ENCODE measurements at places on chromosomes 5 and 9.

DNA sequence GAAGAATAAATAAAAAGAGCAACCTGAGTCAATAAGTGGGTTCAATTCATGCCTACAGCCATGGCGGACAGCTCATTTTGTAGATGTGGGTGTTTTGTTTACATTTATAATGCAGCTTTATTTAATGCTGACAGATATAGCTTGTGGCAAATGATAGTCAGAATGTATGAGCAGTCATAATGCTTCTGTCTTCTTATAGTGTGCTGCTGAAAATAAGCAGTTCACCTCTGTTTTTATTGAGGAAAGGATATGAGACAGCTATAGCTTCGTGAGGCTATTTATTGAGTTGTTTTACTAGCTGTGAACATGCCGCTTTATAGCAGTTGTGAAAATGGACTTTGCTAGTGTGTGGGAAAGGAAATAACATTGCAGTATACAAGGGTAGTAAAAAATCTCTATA lies 147.4 kb downstream of the PBX3 start:
- DNase-seq, result no peak

GRCh38 chr5:54385994-54386393 lies 69.5 kb upstream of the HSPB3 start:
- DNase-seq, result no peak

GRCh38 chr5:4042311-4042710 lies 446.7 kb downstream of the IRX1 start:
- DNase-seq, result no peak

GRCh38 chr9:136488247-136489214 lies 5.7 kb upstream of the SEC16A start:
- peak; percentile 8 for DNase-seq

DNA sequence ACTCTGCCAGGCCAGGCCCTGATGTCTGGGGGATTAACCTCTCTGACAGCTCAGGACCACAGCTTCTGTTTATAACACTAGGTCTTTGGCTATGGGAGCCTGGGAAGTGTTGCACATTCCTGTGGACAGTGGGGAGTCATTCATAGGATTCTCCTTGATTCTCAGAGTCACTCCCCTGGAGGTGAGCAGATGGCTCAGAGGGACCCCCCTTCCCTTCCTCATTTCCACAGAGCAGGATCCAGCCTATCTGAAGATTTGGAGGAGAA lies 60.2 kb downstream of the NRG2 start:
- DNase-seq, result no peak

GRCh38 chr5:133274597-133274935 lies 222.8 kb downstream of the HSPA4 start:
- no peak for DNase-seq

DNA sequence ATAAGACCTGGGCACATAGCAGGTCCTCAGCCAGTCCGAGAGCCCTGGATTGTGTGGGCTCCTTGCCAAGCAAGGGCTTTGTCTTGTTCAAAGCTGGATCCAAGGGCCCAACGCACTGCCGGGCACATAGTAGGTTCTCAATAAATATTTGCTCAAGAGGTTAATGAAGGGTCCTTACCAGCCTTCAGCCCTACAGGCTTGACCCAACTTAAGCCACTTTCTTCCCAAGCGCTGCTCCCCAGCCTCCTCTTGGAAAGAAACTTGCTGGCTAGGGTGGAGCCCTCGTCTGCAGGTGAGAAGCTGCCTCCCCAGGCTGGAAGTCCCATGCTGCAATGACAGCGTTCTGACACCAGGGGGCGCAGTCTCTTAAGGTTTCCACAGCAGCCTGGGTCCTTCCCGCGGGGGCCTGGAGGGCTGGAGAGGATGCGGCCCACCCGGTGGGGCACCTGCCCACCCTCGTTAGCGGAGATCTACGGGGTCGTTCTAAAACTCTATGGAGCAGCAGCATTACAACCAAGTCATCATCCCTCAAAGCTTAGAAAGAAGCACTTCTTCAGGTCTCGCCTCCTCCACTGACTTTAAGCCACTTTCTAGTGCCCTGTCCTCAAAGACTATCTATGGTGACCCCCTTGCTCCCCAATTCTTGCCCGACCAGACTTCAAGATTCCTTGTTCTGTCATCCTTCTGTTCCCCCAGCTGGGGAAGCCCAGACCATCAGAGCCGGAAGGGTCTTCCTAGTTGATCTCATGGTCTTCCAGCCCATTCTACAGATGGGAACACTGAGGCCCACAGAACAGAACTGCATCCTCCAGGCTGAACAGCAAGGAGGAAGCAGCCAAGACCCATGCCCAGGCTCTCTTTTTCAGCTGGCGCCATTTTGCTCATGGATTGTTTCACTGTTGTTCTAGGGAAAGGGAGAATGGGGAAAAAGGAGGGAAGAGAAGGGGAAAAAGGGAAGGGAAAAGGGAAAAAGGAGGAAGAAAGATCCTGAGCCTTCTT lies 115.4 kb downstream of the LHX2 start:
- peak; percentile 65 for DNase-seq

- no peak for DNase-seq
Measured at GRCh38 chr9:131144201-131144600, 18.8 kb downstream of the NUP214 start.

DNA sequence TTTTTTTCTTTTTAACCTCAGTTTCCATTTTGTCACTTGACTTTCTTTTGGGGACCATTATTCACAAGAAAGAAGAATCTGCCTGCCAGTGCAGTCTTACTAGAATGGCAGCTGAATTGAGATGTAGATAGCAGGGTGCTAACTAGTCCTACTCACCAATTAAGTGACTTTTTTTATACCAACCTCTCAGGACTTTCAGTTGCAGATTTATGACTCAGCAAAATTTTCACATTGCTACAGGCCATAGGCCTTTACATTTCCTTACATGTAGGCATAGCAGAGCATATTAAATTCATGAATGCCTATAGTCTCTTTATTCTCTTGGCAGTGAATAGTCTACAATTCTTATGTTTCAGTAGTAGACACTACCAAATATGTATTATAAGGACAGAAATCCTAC lies 54.0 kb upstream of the FKTN start:
- peak; percentile 19 for DNase-seq

GRCh38 chr5:129204525-129204924 lies 110.0 kb downstream of the ISOC1 start:
- no peak for DNase-seq

DNA sequence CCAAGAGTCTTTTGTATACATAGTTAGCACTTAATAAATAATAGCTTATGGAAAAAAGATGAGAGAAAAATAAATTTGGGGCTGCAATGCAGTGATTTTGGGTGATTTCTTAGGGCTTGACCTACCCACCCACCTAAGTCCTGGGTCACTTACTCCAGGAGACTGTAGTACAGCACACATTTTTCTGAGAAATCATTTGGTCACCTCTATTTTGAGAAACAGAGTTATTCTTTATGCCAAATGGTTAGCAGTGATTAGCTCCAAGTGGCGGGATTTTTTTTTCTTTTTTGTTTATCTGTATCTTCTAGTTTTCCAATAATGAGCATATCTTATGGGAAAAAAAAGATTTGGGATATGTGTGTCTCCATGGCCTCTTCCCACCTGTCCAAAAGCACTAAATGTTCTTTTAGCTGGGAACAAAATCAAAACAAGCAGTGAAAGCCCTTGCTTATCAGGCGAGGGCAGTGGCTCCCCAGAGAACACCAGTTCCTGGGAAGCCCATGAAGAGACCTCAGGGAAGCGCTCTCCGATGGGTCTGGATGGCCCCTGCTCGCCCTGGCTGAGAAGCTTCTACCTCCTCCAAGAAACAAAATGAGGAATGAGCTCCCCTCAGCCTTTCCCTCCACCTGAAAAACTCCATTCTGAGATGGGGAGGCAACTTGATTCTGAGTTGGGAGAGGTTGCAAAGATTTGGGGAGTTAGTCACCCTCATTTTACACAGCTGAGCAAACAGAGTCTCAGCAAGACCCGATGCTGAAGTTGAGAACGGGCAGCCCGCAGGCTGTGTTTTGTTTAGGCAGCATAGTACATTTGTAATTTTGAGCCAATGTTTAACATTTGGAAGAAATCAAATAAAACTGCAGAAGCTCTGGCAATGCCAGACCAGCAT lies 69.9 kb downstream of the CYFIP2 start:
- DNase-seq, result peak; percentile 76

DNA sequence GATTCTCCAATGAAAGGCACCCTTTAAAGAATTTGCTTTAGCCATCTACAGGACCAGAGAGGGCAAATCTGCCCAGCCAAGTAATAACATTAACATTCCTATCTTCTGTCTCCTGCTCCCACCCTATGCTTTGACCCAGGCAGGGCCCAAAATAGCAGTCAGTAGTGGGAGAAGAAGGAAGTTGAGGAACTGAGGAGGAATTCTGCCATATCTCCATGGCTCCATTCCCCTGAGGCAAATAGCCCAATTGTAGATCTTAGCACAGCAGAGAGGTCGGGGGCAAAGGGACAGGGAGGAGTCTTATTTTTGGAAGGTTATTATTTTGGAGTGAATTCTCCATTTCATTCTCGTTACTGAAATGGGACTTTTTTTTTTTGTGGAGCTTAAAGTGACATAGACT lies 111.1 kb upstream of the IFNK start:
- DNase-seq, result no peak

DNA sequence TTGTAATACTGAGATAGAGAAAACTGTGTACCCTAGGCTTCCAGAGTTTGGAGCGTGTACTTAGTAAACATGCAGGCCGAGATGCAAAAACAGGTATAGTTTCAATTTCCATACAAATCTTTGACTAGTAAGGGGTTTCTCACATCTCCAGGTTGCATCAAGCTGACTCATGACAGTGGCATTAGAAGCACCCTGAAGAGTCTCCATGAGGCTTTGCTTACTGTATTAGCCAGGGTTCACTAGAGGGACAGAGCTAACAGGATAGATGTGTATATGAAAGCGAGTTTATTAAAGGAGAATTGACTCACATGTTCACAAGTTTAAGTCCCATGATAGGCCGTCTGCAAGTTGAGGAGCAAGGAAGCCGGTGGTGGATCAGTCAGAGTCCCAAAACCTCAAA lies 275.3 kb upstream of the CDH6 start:
- DNase-seq, result peak; percentile 81

- no peak for DNase-seq
Measured at GRCh38 chr9:5443850-5444249, 6.1 kb upstream of the PLGRKT start.

DNA sequence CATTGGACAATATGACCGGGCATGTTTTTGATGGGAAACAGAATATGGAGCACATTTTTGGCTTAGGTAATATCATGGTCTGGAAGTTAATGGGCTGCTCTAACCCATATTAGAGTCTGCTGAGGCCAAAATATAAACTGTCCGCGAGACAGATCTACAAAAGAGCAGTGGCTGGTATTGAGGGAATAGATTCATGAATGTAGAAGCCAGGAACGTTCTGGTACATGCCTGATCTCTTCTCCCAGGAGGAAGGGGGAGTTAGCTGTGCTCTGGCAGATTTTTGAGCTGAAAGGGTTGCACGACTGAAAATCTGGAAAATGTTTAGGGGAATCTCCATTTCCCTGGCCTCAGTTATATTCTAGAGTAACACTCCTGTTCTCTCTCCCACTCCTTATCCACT lies 42.9 kb upstream of the ZFR start:
- no peak for DNase-seq

GRCh38 chr9:113659740-113660139 lies 196.2 kb downstream of the RGS3 start:
- no peak for DNase-seq

- no peak for DNase-seq
Measured at GRCh38 chr5:163161512-163161911, 275.9 kb upstream of the CCNG1 start.

GRCh38 chr5:106363578-106363977 lies 1307.2 kb downstream of the EFNA5 start:
- DNase-seq, result no peak

GRCh38 chr9:33924978-33925797 lies 108.2 kb downstream of the UBE2R2 start:
- DNase-seq, result peak; percentile 54

DNA sequence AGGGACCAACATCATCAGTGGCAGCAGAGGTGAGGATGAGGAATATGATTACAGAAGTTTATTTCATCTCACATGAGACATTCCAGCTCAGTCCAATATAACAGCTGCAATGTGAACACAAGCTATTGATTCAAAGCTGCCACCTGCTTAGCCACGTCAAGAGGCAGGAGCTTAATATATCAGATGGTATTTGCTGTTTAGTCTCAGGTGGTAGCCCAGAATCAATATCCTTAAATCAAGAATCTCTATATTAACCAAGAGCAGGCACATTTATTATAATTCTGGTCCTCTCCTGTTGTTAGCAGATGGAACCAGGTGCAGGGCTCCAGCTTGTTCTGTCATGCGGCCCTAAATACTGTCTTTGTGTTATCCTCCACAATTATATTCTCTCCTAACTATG lies 431.6 kb downstream of the ICE1 start:
- no peak for DNase-seq

- no peak for DNase-seq
Measured at GRCh38 chr5:158435161-158435616, 576.2 kb upstream of the CLINT1 start.

- DNase-seq, result peak; percentile 98
Measured at GRCh38 chr5:169695919-169696490, 58.9 kb downstream of the DOCK2 start.

GRCh38 chr5:138629392-138629791 lies 54.2 kb upstream of the HSPA9 start:
- no peak for DNase-seq

- no peak for DNase-seq
Measured at GRCh38 chr5:21398511-21398910, 1410.5 kb upstream of the CDH18 start.

GRCh38 chr5:73338256-73339050 lies 110.1 kb downstream of the FOXD1 start:
- peak; percentile 89 for DNase-seq

DNA sequence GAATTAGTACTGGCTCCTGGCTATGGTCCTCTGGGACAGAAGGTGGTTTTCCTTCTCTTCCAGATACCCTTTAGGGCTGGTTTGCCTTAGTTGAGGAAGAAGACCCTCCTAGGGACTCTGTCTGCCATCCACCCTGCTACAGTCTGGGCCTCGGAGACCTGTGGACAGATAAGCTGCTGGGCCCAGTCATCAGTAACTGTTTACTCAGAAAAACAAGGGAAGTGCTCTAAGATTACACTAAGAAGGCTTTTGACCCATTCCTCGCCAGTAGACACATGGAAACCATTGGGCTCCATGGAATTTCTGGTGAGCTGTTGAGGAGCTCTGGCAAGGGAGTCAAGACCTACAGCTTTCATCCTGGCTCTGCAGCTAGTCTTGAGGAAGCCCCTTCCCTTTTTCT lies 31.2 kb downstream of the LARP1 start:
- peak; percentile 55 for DNase-seq

- no peak for DNase-seq
Measured at GRCh38 chr9:27828908-27829307, 255.6 kb upstream of the C9orf72 start.

Data from IMR-90 (cell line).